Stimulated activated CD4-positive, alpha-beta T cell treated with anti-CD3 and anti-CD28 coated beads, Interleukin-4, amount 100 ng/mL, for 1 hour (primary cell): ENCODE measurements at places on chromosomes 16 and 17.
A peak's percentile ranks its signal among the peaks of the same experiment; 100 is the strongest.

- DNase-seq: peak; percentile 63
Observed at GRCh38 chr16:1309888-1310831, 724 bp downstream of the UBE2I start.

- no peak for DNase-seq
Observed at GRCh38 chr16:71432906-71433305, 8.9 kb downstream of the TLE7 start.

GRCh38 chr16:27369806-27370205 is 32.2 kb upstream of the IL21R start:
- DNase-seq: no peak

GRCh38 chr16:2096853-2097595 is 38.7 kb downstream of the PKD1 start:
- no peak for DNase-seq

DNA sequence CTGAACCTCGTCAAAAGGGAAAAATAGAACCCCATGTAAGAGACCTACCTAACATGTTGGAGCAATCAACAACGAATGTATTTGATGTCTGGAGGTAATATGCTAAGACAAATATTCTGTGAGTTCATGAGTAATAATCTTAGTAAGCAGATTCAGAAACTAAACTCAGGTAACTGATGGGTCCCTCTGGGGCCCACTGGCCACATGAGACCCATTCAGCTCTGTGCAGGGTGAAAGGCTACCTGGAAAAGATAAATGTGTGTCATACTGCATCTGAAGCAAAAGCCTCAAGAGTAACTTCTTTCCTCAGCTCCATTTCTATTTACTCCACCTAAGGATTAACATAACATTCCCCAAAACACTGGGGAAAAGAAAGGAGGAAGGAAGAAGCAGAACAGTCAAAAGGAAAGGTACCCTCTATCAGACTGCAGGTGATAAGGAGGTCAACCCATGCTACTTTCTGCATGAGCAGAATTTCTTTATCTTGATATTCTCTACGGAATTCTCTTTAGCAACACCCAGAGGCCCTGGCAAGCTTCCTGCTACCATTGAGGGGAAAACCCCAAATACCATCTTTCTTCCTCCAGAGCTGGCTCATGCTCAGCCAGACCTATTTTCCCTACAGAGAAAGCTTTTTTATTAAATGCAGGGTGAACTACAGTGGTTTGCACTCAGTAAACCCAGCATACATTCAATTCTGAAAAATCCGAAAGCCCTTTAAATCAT is 37.7 kb upstream of the ABCA6 start:
- no peak for DNase-seq

- no peak for DNase-seq
Observed at GRCh38 chr17:32331243-32332040, 10.5 kb downstream of the C17orf75 start.

GRCh38 chr17:19278729-19279128 is 41.6 kb downstream of the EPN2 start:
- no peak for DNase-seq

GRCh38 chr17:15266325-15267125 is 1.4 kb upstream of the PMP22 start:
- no peak for DNase-seq
